ENCODE measurements at places on chromosomes 6 and 20. TPM values are rescaled to one million over a fixed set of nuclear protein-coding genes. Genes with fewer than 3 reads are reported as not detected.

UBE2V1 gene
- total RNA-seq, result 77.1 TPM

PRR3 gene
- total RNA-seq, result 11.0 TPM

GRM1 gene
- total RNA-seq, result under 0.01 TPM

MEI4 gene
- total RNA-seq, result not detected

FITM2 gene
- 1.8 TPM for total RNA-seq

MYLIP gene
- 12.2 TPM for total RNA-seq

C2 gene
- total RNA-seq, result 4.4 TPM

PEDS1 gene
- 19.9 TPM for total RNA-seq

HEY2 gene
- 0.25 TPM for total RNA-seq

SYCP2L gene
- total RNA-seq, result not detected

C20orf144 gene
- 0.18 TPM for total RNA-seq

POM121L2 gene
- total RNA-seq, result not detected

RBM24 gene
- 1.9 TPM for total RNA-seq

ESR1 gene
- 2.7 TPM for total RNA-seq

MAP7 gene
- 0.49 TPM for total RNA-seq

PNPLA1 gene
- not detected for total RNA-seq

ULBP2 gene
- total RNA-seq, result 3.3 TPM

PHF1 gene
- total RNA-seq, result 20.9 TPM

HLA-DOB gene
- not detected for total RNA-seq

PPP1R3D gene
- 4.8 TPM for total RNA-seq

DTD1 gene
- total RNA-seq, result 69.8 TPM

OR2J2 gene
- total RNA-seq, result not detected

RAB32 gene
- total RNA-seq, result 20.8 TPM

HLA-DRA gene
- total RNA-seq, result 0.45 TPM

RUNX2 gene
- 0.74 TPM for total RNA-seq

Measured in fibroblast of the aortic adventitia (primary cell).